ENCODE measurements at places on chromosomes 3 and 15. TPM values are rescaled to one million over a fixed set of nuclear protein-coding genes. Genes with fewer than 3 reads are reported as not detected.

DNA sequence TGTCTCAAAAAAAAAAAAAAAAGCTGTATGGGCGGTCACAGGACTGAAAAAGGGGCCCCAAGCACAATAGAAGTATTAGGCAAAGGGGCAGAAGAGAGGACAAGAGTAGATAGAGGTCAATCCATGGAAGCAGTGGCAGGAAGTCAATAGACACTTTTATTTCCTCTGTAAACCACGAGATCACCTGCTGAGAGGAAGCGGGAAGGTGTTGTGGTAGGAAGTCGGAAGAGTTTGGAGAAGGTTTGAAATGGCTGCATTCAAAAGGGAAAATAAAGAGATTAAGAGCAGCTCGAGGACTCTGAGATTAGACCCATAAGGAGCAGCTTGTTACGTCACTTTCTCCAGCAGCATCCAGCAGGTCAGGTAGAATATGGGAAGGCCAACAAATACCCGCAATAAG lies 14.2 kb upstream of the ZNF148 start:
- H3K27me3 ChIP-seq: no peaks in the 10 kb centered on the region
- no peak overlapping the region for H3K27ac ChIP-seq
- no peaks in the 10 kb centered on the region for H3K36me3 ChIP-seq
- H3K4me3 ChIP-seq: no peak overlapping the region
- DNase-seq: no peak
- no peaks in the 10 kb centered on the region for H3K4me1 ChIP-seq

GRCh38 chr3:28171962-28172361 lies 69.5 kb upstream of the CMC1 start:
- no peak overlapping the region for H3K27ac ChIP-seq
- no peaks in the 10 kb centered on the region for H3K27me3 ChIP-seq
- H3K4me1 ChIP-seq: peaks cover 3% of the 10 kb centered on the region
- DNase-seq: no peak

DNA sequence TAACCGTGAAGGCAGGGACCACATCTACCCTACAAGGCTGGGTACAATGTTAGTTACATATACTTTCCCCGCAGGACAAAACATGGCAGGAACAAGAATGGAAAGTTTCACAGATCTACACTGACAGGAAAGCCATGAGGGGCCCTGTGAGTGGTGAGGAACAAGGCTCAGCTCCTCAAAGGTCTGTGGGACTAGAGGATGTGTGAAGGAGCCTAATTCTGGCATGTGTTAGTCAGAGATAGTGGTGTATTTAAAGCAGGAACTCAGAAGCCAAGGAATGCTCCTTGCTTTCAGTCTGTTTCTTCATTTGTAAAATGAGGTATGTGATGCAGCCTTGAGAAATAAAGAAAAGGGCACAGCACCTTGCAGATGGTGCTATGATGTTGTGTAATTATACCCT lies 25.1 kb downstream of the ETV5 start:
- H3K4me1 ChIP-seq: no peaks in the 10 kb centered on the region
- H3K4me3 ChIP-seq: no peak overlapping the region
- no peaks in the 10 kb centered on the region for H3K27me3 ChIP-seq
- DNase-seq: no peak
- no peak overlapping the region for H3K27ac ChIP-seq
- peaks cover 52% of the 10 kb centered on the region for H3K36me3 ChIP-seq

- no peaks in the 10 kb centered on the region for H3K36me3 ChIP-seq
- DNase-seq: no peak
- no peaks in the 10 kb centered on the region for H3K27me3 ChIP-seq
- H3K4me3 ChIP-seq: no peak overlapping the region
- H3K4me1 ChIP-seq: no peaks in the 10 kb centered on the region
These were observed 386.8 kb downstream of the TBC1D5 start for GRCh38 chr3:17355591-17355990.

- H3K4me1 ChIP-seq: no peaks in the 10 kb centered on the region
- H3K4me3 ChIP-seq: no peak overlapping the region
- peaks cover 4% of the 10 kb centered on the region for H3K36me3 ChIP-seq
- H3K27ac ChIP-seq: no peak overlapping the region
- no peak for DNase-seq
These were observed 51.0 kb downstream of the MME start for GRCh38 chr3:155131104-155131503.

- DNase-seq: no peak
- peaks cover 6% of the 10 kb centered on the region for H3K36me3 ChIP-seq
- H3K4me3 ChIP-seq: no peak overlapping the region
- H3K4me1 ChIP-seq: no peaks in the 10 kb centered on the region
- H3K27me3 ChIP-seq: no peaks in the 10 kb centered on the region
These were observed 19.4 kb upstream of the IL20RB start for GRCh38 chr3:136938334-136938733.

GRCh38 chr3:153373606-153374005 lies 211.6 kb downstream of the RAP2B start:
- no peaks in the 10 kb centered on the region for H3K36me3 ChIP-seq
- DNase-seq: no peak
- no peaks in the 10 kb centered on the region for H3K27me3 ChIP-seq
- H3K4me3 ChIP-seq: no peak overlapping the region
- no peaks in the 10 kb centered on the region for H3K4me1 ChIP-seq

DNA sequence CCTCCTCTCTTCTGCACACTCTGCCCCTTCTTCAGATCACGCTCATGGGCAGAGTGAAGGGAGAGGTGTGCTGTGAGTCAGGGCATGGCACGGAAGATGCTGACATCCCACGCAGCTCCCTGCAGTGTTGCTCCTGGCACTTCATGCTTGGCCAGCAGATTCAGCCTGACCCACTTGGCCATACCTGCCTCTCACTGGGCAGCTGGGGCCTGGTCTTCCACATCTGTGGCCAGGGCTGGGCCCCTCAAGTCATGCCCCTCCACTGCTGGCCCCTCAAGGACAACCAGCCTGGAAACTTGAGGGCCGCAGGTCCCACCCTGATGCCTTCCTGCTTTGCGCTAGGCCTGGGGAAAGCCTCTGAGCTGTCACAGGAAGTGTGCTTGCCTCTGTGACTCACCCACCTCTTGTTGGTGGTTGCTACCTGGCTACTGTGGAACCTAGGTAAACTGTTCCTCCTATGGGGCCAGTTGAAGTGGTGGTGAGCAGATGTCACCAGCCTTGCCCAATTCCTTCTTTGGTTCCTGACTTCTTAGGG lies 48.7 kb downstream of the BSN start:
- no peak overlapping the region for H3K4me3 ChIP-seq
- H3K4me1 ChIP-seq: no peaks in the 10 kb centered on the region
- H3K27me3 ChIP-seq: no peaks in the 10 kb centered on the region
- no peak overlapping the region for H3K27ac ChIP-seq
- no peaks in the 10 kb centered on the region for H3K36me3 ChIP-seq

DNA sequence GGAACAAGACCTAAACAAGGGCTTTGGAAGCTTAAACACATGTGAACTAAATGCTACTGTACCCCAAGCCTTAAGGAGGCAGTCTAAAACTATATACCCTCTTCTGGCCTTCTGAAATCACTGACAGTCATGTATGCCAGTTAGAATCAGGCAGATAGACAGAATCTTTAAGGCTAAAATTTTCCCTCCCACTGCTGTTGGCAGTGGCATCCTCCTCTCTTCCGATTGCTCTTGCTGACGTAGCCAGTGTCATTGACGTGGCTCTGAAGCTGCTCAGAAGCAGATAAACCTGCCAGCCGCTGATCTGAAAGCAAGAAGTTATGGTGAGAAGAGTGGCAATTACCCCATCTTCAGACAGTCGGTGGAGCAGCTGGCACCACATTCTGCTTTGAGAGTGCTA lies 3.3 kb downstream of the RYR3 start:
- DNase-seq: no peak
- H3K27me3 ChIP-seq: peaks cover 45% of the 10 kb centered on the region
- H3K4me3 ChIP-seq: no peak overlapping the region
- no peaks in the 10 kb centered on the region for H3K36me3 ChIP-seq

DNA sequence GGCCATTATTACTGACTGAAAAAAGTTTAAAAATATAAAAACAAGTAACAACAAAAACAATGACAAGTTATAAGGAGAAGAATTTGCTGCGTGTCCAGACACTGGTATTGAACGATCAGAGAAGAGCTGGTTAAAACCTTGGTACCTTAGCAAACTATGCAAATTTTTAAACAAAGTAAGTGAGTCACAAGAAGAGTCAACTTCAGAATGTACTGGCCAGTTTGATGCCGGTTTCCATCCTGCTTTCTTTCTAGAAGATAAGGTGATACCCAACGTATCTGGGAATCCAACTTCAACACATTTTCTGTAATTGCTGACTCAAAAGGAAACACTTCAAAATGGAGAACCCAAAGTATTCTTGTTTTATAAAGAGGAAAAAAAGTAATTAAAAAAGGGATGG lies 49.8 kb downstream of the RUBCN start:
- H3K4me1 ChIP-seq: no peaks in the 10 kb centered on the region
- no peak for DNase-seq
- H3K4me3 ChIP-seq: no peak overlapping the region
- H3K36me3 ChIP-seq: peaks cover 38% of the 10 kb centered on the region
- no peaks in the 10 kb centered on the region for H3K27me3 ChIP-seq

GRCh38 chr3:36540888-36541518 lies 160.7 kb downstream of the STAC start:
- H3K36me3 ChIP-seq: no peaks in the 10 kb centered on the region
- H3K4me1 ChIP-seq: no peaks in the 10 kb centered on the region
- no peak overlapping the region for H3K4me3 ChIP-seq
- peak; percentile 78 for DNase-seq
- no peak overlapping the region for H3K27ac ChIP-seq

- DNase-seq: no peak
- H3K27me3 ChIP-seq: no peaks in the 10 kb centered on the region
- no peaks in the 10 kb centered on the region for H3K36me3 ChIP-seq
- H3K27ac ChIP-seq: no peak overlapping the region
- H3K4me3 ChIP-seq: no peak overlapping the region
These were observed 80.8 kb downstream of the MOBP start for GRCh38 chr3:39548282-39548681.

- H3K36me3 ChIP-seq: no peaks in the 10 kb centered on the region
- no peak overlapping the region for H3K4me3 ChIP-seq
- H3K4me1 ChIP-seq: peaks cover 7% of the 10 kb centered on the region
These were observed 612.9 kb upstream of the TBL1XR1 start for GRCh38 chr3:177810162-177810623.

DNA sequence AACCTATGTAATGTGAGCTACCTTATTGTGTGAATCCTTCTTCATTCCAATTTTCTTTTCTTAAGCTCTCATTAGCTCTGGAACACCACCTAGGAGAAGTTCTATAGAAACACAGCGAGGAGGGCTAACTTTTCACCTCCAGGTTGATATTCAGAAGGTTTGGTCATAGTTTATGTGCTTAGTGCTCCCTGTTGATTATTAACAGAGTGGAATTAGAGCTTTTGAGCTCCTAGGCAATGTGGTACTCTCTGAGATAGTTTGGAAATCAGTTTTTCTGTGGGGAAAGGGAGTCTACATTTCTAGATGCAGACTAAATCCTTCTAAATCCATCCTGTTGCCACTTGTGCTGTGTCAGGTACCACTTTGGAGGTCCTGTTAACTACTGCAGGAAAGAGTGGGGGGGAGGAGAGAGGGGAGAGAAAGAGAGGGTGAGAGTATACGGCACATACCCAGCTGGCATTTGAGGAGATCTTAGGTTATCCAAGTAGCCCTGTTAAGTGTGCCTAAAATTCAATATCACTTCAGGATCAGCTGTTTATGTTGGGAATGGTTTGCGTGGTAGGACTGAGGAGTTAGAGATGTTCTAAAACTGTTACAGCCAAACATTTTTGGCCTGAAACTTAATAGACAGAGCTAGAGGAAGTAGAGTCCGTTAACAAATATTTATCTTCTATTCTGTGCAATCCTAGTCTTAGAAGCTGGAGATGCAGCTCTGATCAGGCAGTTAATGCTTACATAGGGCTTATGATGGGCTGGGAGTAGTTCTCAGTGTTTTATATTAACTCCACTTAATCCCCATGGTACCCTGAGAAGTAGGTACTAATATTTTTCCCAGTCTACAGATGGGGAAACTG lies 117.5 kb upstream of the PROK2 start:
- no peaks in the 10 kb centered on the region for H3K4me1 ChIP-seq
- no peak overlapping the region for H3K27ac ChIP-seq
- no peak for DNase-seq
- H3K36me3 ChIP-seq: no peaks in the 10 kb centered on the region
- no peaks in the 10 kb centered on the region for H3K27me3 ChIP-seq
- no peak overlapping the region for H3K4me3 ChIP-seq

- H3K36me3 ChIP-seq: no peaks in the 10 kb centered on the region
- no peak overlapping the region for H3K27ac ChIP-seq
- H3K4me1 ChIP-seq: peaks cover 2% of the 10 kb centered on the region
- no peak for DNase-seq
These were observed 44.3 kb downstream of the SLC28A1 start for GRCh38 chr15:84928843-84929168.

- no peak overlapping the region for H3K4me3 ChIP-seq
- H3K27me3 ChIP-seq: peaks cover 55% of the 10 kb centered on the region
- H3K4me1 ChIP-seq: no peaks in the 10 kb centered on the region
- H3K36me3 ChIP-seq: no peaks in the 10 kb centered on the region
- no peak overlapping the region for H3K27ac ChIP-seq
- DNase-seq: no peak
These were observed 15.1 kb upstream of the SATB1 start for GRCh38 chr3:18440066-18440722.

- H3K27me3 ChIP-seq: peaks cover 100% of the 10 kb centered on the region
- DNase-seq: peak; percentile 71
- H3K4me1 ChIP-seq: peaks cover 16% of the 10 kb centered on the region
- H3K4me3 ChIP-seq: peak overlapping the region; percentile 66
These were observed 213.0 kb downstream of the MEIS2 start for GRCh38 chr15:36887214-36887961.

DNA sequence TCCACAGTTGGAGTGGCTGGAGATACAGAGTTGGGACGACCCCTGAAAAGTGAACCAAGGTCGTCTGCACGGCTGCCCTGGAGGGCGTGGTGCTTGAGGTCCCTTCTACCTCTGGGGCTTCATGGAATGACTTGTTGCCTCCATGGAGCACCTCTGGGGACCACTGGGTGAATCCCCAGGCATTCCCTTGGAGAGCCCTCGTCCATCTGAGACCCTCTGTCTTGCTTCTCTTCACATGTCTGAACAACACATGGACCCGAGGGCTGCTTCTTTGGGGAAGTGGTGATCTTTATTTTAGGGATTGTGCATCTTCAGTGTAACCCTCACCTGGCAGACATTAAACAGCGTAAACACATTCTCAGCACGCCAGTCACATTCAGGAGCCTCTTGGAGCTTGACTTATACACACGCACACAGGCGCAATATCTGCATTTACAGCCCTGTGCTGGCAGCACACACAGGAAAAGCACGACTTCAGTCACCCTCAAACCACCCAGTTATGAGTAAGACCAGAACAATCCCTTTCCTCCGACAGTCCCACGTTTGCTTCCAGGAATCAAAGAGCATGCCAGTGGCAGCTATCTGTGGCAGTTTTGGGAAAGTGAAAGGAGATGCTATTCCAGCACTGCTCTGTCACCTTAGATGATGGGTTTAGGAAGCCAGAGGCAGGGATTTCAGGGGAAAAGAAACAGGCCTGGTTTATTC lies 12.6 kb downstream of the FAM107A start:
- no peak overlapping the region for H3K4me3 ChIP-seq
- no peaks in the 10 kb centered on the region for H3K36me3 ChIP-seq
- H3K4me1 ChIP-seq: peaks cover 5% of the 10 kb centered on the region
- H3K27ac ChIP-seq: no peak overlapping the region

The AHSG gene
- not detected for total RNA-seq

The PLA1A gene
- total RNA-seq: 2.4 TPM

The ROBO2 gene
- 1.4 TPM for total RNA-seq

The CPLX3 gene
- 0.63 TPM for total RNA-seq

The EOMES gene
- 271 TPM for total RNA-seq

The ITIH1 gene
- not detected for total RNA-seq

The FANCD2OS gene
- total RNA-seq: not detected

The NMD3 gene
- 33.8 TPM for total RNA-seq

The CLDN16 gene
- 1.1 TPM for total RNA-seq

The TPRG1 gene
- 0.69 TPM for total RNA-seq

The CPEB1 gene
- total RNA-seq: 1.4 TPM

The SACM1L gene
- total RNA-seq: 149 TPM

The BDH1 gene
- total RNA-seq: 46.1 TPM

All from endodermal cell (in vitro differentiated cells).